ENCODE measurements at places on chromosomes 3 and 15. TPM values are rescaled to one million over a fixed set of nuclear protein-coding genes. Genes with fewer than 3 reads are reported as not detected.

- no peak for DNase-seq
Observed at GRCh38 chr15:36837246-36837645, 257.8 kb downstream of the CDIN1 start.

DNA sequence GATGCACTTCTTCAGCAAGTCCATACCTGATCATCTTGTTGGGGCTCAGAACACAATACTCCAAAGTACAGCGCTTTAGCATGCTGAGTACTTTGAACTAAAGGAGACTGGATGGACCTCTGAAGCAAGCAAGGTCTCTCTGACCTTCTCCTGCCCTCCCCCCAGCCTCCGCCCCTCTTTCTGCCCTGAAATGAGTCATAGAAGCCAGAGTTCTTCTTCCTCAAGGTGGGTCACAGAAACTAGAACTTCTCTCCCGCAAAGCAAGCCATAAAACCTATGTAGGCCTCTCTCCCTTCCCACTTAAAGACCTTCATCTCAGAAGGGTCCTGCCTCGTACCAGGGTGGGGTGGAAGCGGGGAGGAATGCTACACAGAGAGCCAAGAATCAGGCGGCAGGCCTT, 230.5 kb upstream of the PROK2 start:
- DNase-seq: no peak

Gene GOLGA6L7
- total RNA-seq: not detected

DNA sequence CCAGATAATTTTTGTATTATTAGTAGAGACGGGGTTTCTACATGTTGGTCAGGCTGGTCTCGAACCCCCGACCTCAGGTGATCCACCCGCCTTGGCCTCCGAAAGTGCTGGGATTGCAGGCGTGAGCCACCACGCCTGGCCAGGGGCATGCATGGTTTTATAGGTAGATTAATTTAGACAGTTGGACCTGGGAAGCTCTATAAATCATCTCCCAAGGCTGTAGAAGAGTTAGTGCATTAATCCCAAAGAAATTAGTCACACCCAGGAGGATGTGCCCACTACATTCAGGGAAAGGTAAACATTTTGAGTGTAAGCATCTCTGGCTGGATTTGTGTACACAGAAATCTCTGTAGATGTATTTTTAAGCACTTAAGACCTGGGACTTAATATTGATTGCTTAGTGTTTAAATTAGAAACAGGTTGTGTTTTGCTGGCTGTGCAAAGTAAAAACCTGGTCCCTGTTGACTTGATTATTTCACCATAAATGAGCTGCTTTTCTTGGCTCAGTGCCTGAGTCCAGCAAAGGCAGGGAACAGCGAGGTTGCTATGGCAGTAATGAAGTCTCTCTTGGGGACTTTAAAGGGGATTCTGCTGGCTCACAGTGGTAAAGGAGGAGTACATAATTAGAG, 19.2 kb downstream of the EXOSC7 start:
- DNase-seq: no peak

GRCh38 chr15:25937796-25938195, 74.7 kb upstream of the ATP10A start:
- no peak for DNase-seq

Measured in posterior vena cava (tissue), 2 donors.